ENCODE measurements at places on chromosomes 11 and 22.
A peak's percentile ranks its signal among the peaks of the same experiment; 100 is the strongest.

DNA sequence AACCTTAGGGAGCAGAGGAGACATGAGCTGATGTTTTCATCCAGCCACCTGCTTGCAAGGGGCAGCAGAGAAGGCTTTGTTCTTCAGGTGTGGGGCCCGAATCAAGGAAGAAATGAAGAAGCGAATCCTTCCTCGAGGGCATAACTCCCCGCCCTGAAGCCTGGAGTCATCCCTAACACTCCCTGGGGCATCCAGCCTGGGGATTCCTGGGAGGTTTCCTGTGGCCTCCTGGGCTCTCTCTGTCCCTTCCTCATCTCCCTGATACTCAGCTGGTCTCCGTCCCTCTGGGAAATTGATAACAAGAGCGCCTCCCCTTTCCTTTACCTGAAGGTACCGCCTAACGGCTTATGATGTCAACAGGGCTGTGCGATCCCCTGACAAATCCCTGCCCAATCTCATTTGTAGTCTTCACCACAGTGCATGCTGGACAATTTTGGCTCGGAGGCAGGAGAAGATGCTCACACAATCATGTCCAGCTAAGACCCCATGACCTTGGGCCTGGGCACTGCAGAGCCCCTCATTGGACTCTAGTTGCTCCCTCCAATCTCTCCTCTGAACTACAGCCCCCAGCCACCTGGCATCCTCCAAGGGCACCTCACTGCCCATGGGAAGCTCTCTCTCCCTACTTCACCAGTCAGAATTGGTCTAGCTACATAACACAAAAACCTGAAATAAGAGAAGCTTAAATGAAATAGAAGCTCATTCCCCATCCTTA lies 80.6 kb upstream of the RTL6 start:
- no peak for DNase-seq

DNA sequence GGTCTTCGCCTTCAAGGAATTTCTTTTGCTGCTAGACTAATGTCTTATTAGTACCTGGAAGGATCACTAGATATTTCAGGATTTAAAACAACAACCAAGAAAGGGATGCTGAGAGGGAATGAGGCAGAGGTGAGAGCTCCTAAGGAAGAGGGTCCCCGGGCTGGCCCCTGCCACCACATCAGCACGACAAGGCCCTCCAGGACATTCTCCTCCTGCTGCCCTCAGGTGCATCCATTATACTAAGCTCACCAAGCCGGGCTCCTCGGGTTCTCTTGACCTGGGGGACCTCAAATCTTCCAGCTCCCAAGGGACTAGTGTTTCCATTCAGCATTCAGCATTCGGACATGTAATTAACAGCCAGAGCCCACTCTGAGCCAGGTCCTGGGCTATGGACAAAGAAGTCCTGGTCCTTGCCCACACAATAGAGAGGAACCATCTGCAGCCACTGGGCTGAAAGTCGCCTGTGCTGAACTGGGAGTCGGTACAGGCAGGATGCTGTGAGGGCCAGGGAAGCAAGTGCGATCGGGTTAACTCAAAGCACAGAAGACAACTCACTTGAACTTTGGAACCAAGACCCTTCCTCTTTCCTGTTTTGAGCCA lies 29.4 kb upstream of the OAF start:
- DNase-seq = no peak

GRCh38 chr11:57375490-57375889 lies 5.5 kb downstream of the PRG3 start:
- DNase-seq = no peak

DNA sequence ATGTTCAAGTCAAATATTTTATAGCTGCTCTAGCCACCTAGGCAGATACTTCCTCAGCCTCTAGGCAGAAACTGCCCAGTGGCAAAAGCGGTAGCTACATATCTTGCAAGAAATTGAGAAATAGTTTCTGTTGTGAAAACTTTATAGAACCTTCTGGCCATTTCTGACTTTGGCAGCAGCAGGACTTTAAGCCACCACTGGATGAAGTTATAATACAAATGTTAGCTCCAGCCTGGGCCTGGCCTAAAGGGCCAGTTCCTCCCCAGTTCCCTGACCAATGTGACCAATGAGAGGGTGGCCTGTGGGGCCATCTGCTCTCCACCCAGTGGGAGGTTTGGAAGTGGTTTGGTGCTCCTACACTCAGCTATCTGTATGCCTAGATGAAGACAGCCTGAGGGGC lies 254.0 kb upstream of the NARS2 start:
- no peak for DNase-seq

DNA sequence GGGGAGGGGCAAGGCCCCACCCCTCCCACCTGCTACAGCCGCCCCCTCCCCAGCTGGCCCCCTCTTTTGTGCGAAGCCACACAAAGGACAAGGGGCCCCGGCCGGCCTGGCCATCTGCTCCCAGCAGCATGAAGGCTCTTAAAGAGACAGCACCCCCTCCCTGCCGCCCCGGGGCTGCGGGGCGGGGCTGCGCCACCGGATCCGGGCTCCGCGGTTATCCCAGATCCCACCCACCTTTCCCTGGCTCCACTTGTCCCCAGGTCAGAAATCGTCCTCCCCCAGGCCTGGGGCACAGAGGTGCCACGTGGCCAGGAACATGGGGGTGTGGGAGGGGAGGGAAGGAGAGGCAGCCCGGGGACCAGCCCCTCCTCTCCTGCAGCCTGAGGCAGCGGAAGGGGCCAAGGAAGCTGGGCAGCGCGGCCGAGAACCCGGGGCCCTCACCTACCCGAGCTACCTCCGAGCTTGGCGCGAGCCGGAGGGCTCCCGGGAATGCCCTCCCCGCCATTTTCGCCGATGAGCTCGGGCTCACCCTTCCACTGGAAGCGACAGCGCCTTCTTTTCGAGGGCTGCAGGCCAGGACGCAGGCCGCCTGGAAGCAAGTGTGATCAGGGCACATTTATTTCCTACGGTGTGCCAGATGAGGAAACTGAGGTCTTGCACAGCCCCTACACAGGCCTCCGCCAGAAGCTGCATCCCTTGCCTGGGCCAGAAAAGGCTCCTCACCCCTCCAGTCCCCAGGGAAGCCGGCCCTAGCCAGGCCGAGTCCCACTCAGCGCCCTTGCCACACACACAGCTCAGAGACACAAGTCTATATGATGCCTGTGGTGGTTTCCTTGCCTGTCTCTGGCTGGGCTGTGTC lies 2.5 kb upstream of the RCOR2 start:
- no peak for DNase-seq

DNA sequence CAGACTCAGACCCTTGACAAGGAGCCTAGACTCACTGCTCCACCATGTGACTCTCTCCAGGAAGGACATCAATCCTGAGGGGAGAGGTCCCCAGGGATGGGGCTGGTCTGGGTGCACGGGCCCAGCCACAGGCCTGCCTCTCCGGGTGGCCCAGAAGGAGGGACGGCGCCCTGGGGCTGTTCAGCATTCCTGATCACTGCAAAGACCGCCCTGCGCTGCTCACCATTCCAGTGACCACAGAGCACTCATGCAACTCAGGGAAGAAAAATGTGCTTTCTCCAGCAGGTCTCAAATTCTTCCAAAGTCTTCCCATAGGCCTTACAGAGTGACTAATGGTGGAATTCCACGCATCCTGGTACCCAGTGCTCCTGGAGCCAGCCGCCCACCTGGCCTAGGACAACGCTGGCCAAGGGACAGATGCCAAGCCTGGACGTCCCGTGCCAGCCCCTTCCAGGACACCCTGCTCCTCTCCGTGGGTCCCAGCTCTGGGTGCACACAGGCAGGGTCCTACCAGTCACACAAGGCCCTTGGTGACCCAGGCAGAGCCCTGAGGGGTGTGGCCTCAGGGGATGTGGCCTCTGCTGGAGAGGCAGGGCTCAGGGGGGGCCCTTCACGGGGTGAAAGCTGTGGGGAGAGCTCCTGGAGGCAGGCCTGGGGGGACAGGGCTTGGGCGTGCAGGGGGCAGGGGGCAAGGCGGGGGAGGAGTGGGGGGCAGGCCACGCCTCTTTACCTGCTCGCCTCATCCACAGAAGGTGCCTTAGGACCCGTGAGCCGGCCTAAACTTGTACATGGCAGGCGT lies 178.8 kb downstream of the IGLL1 start:
- DNase-seq = no peak

DNA sequence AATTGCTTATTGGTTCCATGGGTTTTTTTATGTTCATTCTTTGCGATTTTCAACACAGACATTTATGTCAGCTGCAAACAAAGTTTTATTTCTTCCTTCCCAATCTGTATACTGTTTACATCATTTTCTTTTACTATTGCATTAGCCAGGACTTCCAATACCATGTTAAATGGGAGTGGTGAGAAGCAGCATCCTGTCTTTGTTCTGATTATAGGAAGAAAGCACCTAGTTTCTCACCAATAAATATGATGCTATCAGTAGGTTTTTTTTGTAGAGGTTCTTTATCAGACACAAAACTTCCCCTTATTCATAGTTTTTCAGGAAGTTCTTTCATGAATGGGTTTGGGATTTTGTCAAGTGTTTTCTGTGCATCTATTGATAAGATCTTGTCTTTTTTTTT lies 28.0 kb upstream of the OR8B8 start:
- no peak for DNase-seq

GRCh38 chr22:47027766-47028165 lies 265.3 kb downstream of the TBC1D22A start:
- DNase-seq = no peak

DNA sequence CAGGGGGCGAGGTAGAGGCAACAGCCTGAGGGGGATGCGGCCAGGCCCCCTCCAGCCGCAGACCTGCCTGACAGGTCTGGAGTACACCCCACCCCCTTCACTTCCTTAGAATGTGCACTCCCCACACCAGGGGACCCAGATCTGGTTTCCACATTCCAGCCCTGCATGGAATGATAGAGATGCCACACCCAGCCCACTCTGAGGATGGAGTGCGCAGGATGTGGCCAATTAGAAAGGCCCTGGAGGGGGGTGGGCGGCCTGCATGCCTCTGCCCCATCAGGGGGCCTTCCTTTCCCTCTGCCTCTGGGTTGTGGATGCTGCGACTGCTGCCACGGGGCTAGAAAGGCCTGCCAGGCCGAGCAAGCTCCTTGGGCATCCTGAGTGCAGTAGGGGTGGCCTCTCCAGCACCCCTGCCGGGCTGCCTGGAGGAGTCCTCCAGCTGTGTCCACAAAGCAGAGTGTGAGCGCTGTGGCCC lies 28.2 kb upstream of the MGAT3 start:
- DNase-seq = no peak

GRCh38 chr22:22141771-22142591 lies 102.6 kb upstream of the VPREB1 start:
- DNase-seq = no peak

DNA sequence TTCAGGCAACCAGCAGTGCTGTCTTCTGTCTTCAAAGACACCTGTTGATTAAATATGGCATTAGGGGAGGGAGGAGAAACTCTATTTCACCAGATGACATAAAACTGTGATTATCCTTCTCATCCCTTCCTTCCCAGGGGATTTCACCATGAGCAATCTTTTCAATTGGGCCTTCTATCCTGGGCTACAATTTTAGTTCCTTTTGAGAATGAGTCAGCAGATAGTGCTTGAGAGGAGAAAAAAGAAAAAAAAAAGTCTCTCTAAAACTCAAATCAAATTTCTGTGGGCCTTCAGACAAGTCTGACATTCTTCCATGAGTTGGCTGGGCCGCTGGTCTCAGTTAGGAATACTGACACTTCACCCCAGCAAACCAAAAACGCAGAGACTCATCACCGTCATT lies 7.2 kb downstream of the FLI1 start:
- no peak for DNase-seq

- DNase-seq = no peak
These were observed 28.9 kb downstream of the CREB3L1 start for GRCh38 chr11:46306296-46306853.

DNA sequence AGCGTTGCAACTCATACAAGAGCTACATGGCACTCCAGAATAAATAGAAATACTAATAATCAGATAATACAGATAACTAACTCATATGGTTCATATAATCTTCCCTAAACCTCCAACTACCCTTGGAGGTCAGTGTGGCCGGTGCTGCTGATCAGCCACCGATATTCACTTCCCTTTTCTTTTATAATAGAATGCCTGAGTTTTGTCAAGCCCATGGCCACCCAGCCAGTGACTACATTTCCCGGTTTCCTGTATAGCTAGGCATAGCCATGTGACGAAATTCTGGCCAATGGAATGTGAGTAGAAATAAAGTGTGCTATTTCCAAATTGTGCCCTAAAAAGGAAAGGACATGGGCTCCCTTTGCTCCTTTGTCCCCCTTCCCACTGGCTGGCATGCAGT lies 5.9 kb upstream of the CAT start:
- no peak for DNase-seq

DNA sequence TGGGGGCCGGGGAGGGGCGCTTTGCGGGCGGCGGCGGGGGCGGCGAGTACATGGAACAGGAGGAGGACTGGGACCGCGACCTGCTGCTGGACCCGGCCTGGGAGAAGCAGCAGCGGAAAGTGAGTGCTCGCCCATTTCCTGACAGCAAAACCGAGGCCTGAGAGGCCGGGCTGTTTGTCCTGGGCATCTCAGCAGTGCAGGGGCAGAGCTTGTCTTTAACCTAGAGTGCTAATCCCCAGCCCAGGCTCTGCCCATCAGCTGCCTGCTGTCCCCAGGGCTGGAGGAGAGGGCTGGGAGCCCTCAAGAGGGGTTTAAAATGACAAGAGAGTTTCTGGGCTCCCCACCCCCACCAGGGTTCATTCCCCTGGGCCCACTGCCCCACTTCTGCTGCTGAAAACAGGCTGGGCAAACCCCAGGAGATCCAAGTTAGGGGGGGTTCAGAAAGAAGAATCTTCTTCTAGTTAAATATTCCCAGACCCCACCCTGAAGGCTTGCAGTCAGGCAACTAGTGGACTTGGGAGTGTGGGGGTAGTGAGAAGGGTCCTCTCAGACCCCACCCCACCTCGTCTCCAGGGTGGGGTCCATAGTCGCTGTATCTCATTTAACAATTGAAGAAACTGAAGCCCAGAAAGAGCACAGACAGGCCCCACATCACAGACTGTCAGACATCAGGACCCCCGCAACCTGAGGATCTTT lies 411 bp downstream of the ACTN3 start:
- no peak for DNase-seq

DNA sequence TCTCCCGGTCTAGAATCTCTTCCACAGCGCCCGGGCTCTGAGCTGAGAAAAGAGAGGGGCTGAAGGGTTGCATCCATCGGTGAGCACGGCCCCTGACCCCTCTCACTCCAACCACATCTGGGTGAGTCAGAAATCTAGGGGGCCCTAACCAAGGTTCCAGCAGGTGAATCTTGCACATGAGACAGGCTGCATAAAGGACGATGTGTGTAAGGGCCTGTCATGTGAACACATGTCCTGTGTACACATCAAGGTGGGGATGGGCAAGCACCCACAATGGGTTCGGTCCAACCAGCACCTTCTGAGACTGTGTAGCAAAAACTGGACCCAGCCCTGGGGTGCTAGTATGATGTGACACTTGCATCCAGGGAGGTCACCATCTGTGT lies 1.2 kb downstream of the BET1L start:
- peak; percentile 1 for DNase-seq

DNA sequence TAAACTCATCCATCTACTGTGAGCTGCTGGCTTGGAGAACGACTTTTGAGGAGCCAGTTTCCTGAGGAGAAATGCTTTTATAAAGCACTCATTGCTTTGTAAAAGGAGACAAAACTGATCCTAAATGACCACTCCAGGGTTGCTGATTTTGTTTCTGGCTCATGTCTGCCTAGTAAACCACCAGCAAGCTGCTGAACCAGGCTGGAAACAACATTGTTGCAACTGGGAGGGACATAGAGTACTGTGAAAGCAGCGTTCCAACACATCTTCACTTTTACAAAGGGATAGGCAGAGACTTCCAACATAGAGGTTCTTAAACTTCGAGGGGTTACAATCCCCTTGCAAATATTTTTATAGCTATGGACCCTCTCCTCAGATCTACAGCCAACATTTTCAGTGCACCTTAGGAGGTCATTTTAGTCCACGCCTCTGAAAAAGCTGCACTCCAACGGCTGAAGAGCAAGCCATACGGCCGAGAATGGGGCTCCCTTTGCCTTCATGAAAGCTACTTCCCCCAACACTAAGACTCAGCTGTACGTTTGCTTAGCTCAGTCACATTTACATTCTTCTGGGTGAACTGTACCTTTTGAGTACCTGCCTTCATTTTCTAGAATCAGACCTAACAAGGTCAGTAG lies 54.7 kb downstream of the PANX1 start:
- DNase-seq = no peak
